ENCODE measurements at places on chromosomes 11 and 22.

GRCh38 chr11:41534391-41534790, 74.9 kb upstream of the LRRC4C start:
- DNase-seq = no peak

GRCh38 chr11:3834664-3835461, 5.9 kb downstream of the RHOG start:
- DNase-seq = peak; percentile 62

DNA sequence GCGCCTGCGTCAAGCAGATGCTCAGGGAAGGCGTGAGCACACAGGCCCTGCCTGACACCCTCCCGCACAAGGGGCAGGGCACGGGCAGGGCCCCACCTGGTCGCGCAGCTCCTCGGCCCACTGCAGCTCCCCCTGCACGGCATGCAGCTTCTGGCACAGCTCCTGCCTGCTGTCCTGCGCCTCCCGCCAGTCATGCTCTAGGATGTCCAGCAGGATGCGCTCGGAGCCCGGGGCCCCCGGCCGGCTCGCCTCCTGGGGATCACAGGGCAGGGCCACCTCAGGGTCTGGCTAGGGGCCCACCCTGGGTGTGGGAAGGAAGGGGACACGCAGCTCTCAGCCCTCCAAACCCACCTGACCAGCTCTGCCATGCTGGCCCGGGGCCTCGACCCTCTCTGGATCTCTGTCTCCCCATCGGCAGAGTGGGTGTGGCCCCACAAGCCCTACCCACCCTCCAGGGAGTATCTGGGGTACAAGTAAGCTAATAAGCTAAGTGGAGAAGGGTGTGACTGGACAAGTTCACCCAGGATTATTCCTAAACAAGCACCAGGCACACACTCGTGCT, 10.7 kb downstream of the CARD10 start:
- DNase-seq = no peak

- peak; percentile 41 for DNase-seq
Measured at GRCh38 chr11:57324154-57324885, 432 bp downstream of the TNKS1BP1 start.
